ENCODE measurements at places on chromosomes 1 and 21.

DNA sequence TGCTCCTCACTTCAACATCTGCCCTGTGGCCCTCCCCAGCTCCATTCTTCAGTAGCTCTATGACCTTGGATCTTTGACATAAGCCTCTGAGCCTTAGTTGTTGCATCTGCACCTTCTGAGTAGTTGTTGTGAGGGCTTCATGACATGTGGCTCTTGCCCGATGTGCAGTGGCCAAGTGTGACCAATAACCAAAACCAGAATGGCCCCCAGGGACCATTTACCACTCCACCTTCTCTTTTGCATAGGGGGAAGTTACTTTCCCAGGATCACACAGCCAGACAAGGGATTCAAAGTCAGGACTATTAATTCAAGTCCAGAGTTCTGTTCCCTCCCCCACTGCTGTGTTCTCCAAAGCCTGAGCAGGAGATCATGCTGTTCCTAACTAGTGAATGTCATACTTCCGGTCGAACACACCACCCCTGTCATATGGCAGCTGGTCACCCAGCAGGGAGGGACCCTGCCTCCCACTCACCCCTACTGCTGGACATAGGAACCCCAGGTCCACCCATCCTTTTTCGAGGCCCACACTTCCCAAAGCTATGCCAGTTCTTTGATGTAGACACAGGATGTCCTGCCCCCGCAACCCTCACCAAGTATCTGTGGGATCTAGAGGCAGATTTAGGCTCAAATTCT is 4.0 kb downstream of the FGR start:
- DNase-seq: no peak

DNA sequence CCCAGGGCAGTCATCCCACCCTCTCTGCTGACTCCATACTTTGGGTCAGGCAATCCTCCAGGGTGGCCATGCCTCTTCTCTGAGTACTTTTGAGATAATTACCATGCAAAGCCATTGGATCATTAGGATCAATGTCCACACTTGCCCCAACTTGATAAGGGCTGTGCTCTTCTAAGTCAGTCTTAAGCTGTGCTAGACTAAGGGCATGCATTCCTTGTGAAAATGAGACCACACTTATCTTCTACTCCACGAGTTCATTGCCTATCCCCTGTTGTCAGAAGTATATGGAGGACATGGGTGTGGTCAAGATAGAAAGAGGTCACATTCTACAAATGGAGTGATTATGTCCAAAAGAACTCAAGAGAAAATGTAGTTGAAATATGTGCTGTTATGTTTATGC is 18.9 kb upstream of the SSX2IP start:
- DNase-seq: no peak

DNA sequence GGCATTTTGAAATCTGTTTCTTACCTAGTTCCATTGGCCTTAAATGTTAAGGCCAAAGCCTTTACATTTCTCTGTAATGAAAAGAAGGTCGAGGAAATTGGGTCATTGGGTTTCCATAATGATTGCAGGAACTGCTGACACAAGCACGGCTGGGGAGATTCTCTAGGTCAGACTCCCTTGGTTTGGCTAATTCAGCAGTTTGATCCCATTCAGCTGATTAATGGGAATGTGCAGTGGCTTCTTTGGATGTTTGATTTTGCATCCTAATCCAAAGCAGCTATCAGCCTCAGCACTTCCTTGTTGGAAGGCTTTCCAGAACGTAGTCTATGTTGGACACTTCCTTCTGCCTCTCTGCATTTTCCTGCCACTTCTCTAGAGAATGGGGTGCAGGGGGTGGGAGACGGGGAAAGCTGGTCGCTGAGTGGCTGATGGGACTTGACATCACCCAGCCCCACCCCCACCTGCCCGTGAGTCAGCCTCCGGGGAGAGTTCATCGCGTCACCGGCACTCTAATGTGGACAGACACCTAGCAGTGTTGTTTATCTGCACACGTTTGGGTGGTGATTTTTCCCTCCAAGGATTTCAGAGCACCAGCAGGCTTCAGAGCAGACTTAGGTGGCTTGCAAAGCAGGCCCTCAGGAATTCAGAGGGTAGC is 5.4 kb downstream of the PSEN2 start:
- no peak for DNase-seq

DNA sequence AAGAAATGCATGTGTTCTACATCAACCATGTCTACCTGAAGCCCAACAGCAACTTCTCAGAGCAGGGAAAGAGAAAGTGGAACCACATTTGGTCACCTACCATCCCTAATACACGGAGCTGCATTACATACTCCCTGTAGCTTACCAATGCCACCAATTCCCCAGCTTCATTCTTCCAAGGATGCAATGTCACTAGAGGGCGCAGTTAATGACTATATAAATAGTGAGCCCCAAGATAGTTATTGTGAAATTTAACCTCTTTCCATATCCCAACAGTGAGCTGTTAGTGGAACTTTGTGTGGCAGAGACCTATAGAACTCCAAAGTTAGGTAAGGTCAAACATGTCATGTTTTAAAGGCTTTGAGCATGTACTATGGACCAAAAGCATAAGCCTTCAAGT is 618.3 kb downstream of the SMYD3 start:
- no peak for DNase-seq

DNA sequence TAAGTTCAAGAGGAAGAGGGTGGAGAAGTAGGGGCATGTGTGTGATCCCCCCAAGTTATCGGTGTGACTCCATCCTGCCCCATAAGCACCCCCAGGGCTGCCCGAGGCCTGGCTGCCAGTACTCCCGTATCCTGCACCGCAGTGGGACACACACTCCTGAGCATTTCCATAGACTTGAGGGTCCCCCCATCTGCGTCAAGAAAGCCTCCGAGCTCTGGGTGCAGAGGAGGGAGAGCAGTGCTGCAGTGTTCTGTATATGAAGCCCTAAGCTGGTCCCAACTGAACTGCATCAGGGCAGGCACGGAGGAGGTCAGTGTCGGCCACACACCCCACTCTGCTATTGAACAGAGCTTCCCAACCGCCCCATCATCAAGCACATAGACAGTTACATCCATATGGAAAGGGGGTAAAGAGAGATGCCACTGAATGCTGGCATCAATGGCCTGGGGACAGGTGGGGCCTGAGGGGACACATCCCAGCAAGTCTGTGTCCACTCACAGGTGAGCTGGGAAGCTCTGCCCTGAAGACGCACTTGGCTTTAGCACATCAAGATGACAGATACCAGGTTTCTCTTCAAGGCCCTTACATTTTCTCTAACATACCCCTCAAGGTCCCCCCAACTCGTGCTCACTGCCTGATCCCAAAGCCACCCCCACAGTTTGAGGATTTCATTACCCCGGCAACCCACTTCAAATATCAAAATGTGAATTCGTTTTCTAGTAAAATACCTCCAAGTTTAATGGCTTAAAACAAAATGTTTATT is 64.3 kb downstream of the EVA1C start:
- no peak for DNase-seq

GRCh38 chr1:3712573-3713535 is 39.4 kb upstream of the CCDC27 start:
- DNase-seq: no peak

- DNase-seq: no peak
These were observed 31.9 kb upstream of the COL6A2 start for GRCh38 chr21:46065914-46066551.

GRCh38 chr1:155091071-155092051 is 12.7 kb downstream of the EFNA3 start:
- no peak for DNase-seq

GRCh38 chr21:34722684-34723300 is 54.0 kb downstream of the CLIC6 start:
- no peak for DNase-seq

- DNase-seq: no peak
These were observed 24.9 kb downstream of the VAV3 start for GRCh38 chr1:107940017-107940577.

- DNase-seq: no peak
These were observed 1.7 kb downstream of the ANGPTL3 start for GRCh38 chr1:62599044-62599443.

DNA sequence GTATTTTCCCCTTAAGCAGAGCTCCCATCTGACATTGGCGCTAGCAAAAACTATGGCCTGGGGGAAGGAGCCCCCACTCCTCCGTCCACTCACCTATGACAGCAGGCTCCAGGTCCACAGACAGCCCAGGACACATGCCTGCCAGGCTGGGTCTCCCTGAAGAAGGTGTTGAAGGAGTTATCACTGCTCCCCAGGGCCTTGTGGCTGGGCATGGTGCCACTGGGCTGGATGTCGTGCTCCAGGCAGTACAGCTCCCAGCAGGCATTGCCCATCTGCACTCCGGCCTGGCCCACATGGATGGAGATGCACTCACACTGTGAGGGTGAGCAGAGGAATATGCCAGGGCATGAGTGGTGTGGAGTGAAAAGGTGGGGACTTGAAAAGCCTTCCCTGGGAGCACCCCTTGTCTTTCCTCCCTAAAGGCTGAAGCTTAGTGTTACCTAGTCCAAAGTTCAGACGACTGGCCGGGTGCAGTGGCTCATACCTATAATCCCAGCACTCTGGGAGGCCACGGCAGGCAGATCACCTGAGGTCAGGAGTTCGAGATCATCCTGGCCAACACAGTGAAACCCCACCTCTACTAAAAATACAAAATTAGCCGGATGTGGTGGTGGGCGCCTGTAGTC is 30.0 kb downstream of the RABIF start:
- no peak for DNase-seq
